ENCODE measurements at places on chromosomes 5 and 9.

- DNase-seq = no peak
These were observed 169.1 kb upstream of the PIK3R1 start for GRCh38 chr5:68046445-68046844.

- no peak for DNase-seq
These were observed 93.0 kb upstream of the CCL21 start for GRCh38 chr9:34802916-34803315.

DNA sequence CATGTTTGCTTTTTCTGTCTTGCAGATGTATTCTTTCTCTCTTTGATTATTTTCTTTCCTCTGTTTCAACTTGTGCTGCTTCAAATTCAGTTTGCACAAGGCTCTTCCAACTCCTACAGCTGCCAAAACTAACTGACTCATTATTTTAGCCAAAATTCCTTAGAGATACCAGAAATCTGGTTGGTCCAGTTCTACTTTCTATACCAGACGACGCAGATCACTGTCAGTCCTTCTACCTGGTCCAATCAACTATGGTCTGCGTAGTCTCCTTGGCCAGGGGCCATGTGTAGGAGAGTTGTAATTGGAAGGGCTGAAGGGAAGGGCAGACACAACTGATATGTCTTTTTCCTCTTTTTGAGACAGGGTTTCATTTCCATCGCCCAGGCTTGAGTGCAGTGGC, 51.9 kb upstream of the JAK2 start:
- no peak for DNase-seq

DNA sequence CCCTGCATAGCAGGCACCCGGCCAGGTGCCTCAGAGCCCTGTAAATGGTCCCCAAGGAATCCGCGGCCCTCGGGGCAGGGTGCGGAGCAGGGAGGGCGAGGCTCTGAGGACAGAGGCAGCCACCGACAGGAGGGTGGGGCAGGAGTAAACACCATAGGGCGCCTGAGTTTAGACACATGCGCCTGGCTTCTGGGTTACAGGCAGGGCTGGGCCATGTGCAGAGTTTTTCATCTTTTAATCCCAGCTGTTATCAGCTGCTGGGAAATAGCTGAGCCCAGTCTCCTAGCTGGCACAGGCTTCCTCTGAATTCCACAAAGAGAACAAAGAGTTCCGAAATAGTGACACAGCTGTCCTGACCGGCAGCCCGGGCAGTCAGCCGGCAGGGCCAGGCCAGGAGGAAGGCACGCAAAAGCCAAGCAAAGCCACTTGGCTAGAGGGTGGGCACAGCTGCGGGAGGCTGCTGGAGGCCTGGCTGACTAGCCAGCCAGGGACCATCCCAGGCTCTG, 98.9 kb upstream of the PHYKPL start:
- no peak for DNase-seq

GRCh38 chr9:126490214-126490631, 123.5 kb upstream of the LMX1B start:
- no peak for DNase-seq

GRCh38 chr5:8048920-8049319, 180.0 kb downstream of the MTRR start:
- no peak for DNase-seq

GRCh38 chr9:107275530-107275929, 7.5 kb upstream of the RAD23B start:
- DNase-seq = no peak

- no peak for DNase-seq
These were observed 1723.3 kb downstream of the EFNA5 start for GRCh38 chr5:105947461-105947860.

- no peak for DNase-seq
These were observed 10.0 kb upstream of the PLIN2 start for GRCh38 chr9:19137282-19137681.

Measured in stimulated activated CD8-positive, alpha-beta memory T cell treated with anti-CD3 and anti-CD28 coated beads, Interleukin-2, amount 100 ng/mL, for 48 hours (primary cell).